Ammon's horn (tissue), 1 donor: ENCODE measurements at places on chromosomes 13 and 19.

DNA sequence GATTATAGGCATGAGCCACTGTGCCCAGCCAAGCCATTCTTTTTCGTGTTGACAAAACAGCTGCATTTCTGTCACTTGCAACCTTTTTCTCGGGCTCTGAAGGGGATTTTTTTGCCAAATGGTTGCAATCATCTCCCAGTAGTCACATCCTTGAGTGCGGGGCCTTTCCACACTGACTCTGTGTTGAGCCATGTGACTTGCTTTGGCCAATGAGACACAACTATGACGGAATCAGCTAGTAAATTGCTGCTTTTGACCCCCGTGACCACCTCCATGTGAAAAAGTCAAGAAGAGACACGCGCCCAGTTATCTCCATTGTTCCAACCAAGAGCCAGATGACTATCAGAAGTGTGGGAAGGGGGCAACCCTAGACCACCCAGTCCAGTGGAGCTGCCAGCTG, 18.3 kb downstream of the NPHS1 start:
- DNase-seq = no peak

GRCh38 chr19:44112802-44113137, 429 bp upstream of the ZNF225 start:
- no peak for DNase-seq

DNA sequence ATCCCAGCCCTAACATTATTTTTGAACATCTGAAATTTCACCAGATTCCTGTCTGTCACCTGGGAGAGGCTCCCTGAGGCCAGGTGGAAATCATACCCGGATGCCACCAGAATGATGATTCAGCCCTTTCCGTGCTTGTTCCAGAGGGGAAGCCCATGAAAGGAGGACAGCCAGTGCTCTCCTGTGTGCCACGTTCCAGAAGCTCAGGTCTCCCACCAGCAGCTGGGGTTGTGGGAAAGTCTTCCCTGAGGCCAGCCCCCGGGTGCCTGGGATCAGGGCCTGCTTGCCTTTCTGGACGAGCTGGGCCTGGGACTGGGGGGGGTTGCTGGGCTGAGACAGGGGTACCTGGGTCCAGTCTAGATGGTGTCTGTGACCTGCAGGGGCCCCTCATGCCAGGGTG, 25.5 kb upstream of the IGFL1 start:
- no peak for DNase-seq

GRCh38 chr13:43113603-43114002, 90.2 kb downstream of the DNAJC15 start:
- no peak for DNase-seq

GRCh38 chr13:48585456-48585840, 52.6 kb upstream of the RCBTB2 start:
- DNase-seq = peak; percentile 86

DNA sequence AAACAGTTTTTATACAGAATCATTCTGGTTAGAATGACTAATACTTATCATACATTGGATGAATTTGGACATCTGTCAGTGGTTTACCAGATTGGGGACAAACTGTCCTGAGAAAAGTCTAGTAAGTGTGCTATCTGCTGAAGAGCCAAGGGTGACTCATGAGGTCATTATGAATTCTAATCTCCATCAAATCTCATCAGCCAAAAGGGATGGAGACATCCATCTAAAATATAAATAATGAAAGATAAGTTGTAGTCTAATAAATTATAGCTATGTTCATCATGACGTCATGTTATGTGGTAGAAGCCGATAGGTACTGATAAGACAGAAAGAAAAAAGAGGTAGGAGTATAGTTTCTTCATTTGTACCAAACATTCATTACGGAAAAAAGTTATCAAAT, 804.4 kb downstream of the PCDH9 start:
- no peak for DNase-seq

GRCh38 chr13:52896827-52897659, 48.6 kb upstream of the PCDH8 start:
- peak; percentile 58 for DNase-seq

GRCh38 chr13:110816500-110816899, 98.4 kb downstream of the ANKRD10 start:
- peak; percentile 46 for DNase-seq

DNA sequence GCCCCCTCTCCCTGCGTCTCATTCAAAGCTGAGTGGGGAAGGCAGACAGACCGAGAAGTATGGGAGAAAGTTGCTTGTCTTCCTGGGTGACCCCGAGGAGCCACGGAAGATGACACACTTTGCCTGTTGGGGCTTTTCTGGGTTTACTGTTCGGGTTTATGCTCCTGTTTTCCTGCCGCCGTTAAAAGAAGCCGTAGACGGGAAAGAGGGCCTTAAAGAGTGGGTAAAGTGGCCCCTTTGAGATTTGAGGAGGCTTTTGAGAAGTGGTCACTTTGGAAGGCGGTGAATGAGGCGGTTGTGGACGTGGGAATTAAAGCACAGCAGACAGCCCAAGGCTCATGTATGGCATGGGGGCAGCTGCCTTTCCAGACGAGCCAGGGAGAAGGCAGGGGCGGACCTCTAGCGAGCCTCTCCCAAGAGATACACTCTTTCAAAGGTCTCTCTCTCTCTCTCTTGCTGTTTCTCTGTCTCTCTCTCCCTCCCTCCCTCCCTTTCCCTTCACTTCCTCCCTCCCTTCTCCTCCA, 493 bp upstream of the LHFPL6 start:
- peak; percentile 34 for DNase-seq

- peak; percentile 63 for DNase-seq
Observed at GRCh38 chr19:32373585-32374295, 28.3 kb downstream of the ZNF507 start.

- DNase-seq = peak; percentile 89
Observed at GRCh38 chr19:38274739-38275138, 10.4 kb downstream of the SPINT2 start.

GRCh38 chr19:18698321-18699167, 15.1 kb downstream of the CRTC1 start:
- no peak for DNase-seq

DNA sequence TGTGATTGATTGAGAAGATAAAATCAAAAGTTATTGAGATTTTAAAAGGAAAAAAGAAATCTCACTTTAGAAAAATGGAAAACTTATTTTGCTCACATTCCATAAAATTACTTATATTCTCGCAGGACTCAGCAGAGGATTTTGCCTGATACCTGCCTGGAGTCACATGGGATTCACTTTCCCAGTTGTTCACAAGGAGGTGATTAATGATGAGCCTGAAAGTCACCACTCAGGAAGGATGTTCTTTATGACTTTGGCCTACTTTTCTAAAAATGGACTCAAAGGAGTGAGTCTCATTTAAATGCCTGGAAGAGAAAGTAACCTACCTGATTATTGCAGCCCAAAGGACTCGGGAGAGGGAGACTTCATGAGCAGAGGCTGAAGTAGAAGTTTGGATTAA, 34.5 kb upstream of the FAM216B start:
- no peak for DNase-seq

- no peak for DNase-seq
Observed at GRCh38 chr13:88675347-88675996, 1004.3 kb downstream of the SLITRK5 start.

DNA sequence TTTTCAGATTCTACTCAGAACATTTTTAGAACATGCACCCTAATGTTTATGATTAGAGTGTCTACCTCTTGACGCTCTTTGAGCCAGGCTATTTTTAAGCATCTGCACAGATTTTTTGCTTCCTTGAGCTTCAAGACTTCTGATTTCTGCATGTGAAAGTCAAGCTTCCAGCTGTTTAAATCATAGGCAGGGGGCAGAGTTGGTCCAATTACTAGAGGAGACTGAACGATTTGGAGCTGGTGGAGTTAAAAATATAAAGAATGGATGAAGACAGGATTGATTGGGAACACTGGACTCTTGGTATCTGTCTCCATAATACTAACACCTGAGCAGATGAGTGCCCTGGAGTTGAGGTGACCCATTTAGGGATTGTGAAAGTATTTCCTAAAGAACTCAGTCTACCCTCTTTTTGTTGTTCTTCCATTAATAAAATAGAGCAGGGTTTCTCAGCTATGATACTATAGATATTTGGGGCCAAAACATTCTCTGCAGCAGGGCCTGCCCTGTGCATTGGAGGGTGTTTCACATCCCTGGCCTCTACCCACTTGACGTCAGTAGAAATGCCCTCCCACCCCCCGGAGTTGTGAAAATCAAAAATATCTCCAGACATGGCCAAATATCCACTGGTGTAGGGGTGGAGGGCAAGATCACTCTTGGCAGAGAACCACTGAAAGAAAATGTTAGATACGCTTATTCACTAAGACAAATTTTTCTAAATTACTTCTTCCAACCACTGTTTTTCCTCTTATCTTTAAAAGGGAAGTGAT, 160.1 kb downstream of the COG6 start:
- no peak for DNase-seq

DNA sequence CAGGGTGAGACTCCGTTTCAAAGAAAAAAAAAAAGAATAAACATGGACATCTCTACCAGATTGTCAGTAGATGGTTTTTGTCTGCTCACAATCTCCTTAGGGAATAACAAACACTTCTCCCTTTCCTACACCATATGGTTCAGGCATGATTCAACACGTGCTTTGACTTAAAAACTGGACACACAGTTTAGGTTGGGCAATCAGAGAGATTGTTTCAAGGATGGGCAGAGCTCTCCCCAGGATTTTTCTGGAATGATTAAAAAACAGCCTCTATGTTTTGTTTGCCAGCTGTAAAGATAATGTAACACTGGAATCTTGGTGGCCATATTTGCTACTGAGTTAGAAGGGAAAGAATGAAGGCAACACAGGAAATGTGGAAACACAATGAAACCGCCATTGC, 150.1 kb upstream of the TSC22D1 start:
- DNase-seq = no peak

- DNase-seq = no peak
Observed at GRCh38 chr13:89457977-89458376, 1786.8 kb downstream of the SLITRK5 start.

DNA sequence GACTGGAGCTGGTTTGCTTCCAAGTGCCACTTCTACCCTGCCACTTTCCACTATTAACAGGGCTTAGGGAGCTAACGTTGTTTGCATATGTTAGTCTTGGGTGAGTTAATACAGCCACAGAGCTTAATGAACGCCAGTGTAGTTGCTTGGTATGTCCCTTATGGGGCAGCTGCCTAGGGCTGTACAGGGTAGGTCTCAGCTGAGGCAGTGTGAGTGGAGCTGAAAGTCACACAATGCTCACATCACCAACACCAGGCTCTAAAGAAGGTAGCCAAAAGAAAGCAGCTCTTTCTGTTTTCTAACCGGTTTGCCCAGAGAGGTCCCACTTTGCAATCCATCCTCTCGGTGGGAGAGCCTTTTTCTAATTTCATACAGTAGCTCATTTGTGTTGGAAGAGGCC, 186.2 kb downstream of the RGCC start:
- no peak for DNase-seq

GRCh38 chr13:43019811-43020210, 3.6 kb upstream of the DNAJC15 start:
- DNase-seq = no peak

DNA sequence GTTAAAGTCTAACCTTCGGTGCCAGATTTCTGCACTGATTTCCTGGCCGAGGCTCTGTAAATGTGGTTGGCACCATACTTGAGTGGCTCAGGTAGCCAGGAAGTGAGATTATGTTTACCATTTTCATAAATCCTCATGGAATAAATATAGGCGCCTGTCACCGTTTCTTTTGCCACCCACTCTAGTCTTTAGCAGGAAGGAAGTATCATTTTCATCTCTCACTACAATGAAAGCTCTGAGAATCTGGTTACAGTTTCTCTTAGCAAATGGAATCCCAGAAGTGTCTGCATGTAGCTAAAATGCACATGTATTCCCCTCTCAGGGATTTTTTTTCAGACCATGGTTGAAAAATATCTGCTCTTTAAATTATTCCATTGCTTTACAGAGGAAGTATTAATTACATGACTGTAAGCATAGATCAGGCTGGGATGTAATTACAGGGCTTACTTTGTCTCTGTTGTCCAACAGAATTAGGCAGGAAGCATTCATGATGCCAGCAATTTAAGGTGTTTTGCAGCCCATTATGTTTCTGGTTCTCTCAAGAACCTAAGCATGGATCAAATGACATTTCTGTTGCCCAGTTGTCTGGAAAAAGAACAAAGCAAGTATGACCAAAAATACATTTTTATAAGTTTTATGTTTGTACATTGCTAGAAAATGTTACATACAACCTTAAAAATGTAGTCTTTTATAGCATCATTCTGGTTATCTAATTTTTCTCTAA, 221.7 kb upstream of the SPRY2 start:
- no peak for DNase-seq

DNA sequence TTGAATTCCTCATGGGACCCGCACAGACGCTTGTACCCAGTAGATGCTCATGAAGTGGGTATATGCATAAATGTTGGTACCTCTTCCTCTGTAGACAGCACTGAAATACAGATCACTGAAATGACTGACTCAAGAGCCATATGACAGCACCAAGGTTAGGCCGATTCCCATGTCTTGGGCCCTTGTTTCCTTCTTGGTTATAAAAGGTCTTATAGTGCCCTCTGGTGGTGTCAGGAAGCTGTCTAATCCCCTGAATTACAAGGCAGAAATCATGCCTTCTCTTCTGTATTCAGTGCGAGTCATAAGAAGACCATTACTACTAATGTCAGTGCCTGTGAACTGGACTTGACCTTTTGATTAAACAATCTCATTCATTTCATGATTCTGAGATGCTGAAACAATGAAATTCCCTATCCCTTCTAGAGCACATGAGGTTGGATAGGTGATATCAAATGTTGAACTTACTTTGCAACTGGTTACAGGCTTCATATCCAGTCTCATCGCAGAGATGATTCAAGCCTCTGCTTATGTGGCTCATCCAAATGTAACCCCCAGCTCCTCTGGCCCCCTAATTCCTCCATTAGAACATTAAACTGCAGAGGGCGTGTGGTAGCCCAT, 59.7 kb downstream of the SPATA13 start:
- DNase-seq = peak; percentile 93

DNA sequence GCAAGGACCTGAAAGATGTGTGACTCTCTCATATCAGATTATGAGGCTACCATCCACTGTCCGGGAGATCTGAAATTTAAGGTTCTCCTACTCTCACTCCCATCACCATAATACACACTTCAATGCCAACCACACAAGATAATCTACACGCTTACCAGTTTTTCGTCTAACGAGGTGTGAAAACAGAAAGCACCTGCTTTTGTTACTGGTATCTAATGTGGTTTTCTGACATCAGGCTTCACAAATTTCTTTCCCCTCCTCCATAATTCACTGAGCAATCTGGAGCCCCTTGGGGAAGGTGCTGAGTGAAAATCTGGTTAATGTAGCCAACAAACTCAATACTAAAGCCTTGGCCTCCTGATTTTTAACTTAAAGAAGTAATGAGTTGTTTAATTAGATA, 10.1 kb upstream of the LRCH1 start:
- no peak for DNase-seq

DNA sequence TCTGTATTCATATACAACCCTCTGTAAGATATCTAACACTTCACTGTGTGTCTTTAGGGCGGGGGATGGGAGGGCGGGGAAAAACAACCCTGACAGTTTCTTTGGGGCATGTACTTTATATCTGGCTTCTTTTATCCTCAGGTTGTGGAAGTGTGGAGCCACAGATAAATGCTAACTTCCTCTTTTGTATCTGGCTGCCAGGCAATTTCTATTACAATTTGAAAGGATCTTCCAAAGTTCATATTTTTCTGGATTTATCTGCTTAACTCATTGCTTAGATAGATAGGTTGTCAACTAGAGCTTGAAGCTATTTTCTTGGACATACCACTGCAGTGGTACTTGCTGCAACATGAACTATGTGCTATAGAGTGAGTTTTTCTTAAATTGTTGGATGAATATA, 393.0 kb downstream of the LMO7 start:
- DNase-seq = no peak

- DNase-seq = no peak
Observed at GRCh38 chr13:71935166-71935840, 68.3 kb upstream of the DACH1 start.
